ENCODE measurements at places on chromosomes 11 and 22.
A peak's percentile ranks its signal among the peaks of the same experiment; 100 is the strongest.

DNA sequence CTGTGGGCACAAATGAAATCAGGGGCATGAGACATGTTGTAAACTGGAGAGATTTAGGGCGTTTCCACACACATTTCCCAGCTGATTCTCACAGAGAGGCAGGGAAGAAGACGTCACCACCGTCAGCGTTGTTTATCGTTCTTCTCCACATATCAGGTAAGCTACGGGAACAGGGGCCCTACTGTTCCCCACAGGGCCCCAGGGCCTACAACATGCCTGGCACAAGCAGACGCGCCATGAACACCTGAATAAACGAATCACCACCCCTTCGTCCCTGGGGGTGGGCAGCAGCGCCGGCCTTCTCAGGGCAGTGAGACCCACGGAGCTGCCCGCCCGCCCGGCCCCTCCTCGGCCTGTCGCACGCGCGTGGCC lies 342 bp downstream of the EFCAB6 start:
- no peak for DNase-seq

DNA sequence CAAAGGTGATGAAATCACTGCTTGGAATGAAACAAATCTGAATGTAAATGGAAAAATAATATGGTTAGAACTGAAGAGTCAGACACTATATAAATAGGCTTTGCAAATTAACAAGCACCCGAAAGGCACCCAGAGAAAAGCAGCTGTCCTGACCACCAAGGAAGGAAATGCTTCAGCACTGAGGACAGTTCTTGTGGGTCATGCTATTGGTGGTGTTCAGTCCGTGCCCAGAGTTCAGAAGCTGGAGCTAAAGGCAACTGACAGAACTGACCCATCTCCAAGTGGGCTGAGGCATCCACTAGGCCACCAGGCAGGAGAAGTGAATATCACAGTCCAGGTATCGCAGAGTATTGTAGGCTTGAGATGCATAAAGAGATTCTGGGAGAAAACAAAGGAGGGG lies 208.9 kb downstream of the OPCML start:
- DNase-seq: no peak

- DNase-seq: no peak
Measured at GRCh38 chr11:41306431-41306830, 153.0 kb downstream of the LRRC4C start.

DNA sequence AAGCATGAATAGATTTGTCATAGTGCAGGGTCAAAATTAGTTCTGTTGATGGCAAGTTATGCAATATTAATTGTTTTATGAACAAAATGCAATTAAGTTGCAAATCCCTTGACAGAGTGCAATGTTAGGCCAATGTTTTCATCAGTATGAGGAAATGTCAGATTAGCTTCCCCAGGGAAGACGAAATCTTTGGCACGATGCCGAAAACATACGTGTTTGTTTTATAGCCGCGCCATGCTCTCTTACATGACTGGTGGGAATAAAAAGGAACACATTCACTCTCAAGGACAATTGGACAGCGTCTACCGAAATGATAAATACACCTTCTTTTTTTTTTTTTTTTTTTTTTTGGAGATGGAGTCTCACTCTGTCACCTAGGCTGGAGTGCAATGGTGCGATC lies 27.0 kb downstream of the MFNG start:
- peak; percentile 51 for DNase-seq

DNA sequence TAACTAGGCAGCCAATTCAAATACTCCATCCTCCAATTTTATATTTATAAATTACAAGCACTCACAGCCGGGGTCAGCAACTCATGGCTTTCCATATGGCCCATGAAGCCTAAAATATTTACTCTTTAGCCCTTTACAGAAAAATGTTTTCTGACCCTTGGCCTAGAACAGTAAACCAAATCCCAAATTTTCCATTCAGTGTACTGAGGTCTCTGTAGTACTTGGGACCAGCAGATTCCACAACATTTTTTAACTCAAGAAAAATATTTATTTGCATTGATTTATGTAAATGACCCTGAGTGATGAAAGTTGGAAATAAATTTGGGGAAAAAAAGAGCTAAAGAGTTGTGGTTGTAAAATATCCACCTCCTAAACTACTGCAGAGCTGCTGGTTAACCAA lies 82.6 kb downstream of the SLC1A2 start:
- DNase-seq: no peak

GRCh38 chr11:112195951-112196351 lies 20.6 kb downstream of the BCO2 start:
- no peak for DNase-seq

GRCh38 chr22:22714600-22715335 lies 70.4 kb downstream of the GGTLC2 start:
- no peak for DNase-seq

DNA sequence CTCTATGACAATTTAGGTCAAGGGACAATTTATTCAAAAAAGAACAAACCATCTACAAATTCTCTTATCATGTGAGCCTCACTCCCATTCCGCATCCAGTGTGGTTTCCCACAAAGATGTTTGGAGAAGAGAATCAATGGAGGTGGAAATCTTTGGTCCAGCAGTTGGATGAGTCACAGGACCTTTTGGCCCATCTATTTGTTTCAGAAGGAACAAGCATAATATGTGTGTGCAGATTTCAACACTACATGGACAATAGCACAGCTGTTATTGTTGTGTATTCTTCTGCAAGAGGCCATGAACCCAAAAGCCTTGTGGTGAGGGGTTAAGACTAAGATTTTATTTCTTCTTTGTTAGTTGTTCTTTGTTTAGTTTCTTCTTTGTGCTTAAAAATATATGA lies 61.6 kb downstream of the OR10A6 start:
- no peak for DNase-seq

DNA sequence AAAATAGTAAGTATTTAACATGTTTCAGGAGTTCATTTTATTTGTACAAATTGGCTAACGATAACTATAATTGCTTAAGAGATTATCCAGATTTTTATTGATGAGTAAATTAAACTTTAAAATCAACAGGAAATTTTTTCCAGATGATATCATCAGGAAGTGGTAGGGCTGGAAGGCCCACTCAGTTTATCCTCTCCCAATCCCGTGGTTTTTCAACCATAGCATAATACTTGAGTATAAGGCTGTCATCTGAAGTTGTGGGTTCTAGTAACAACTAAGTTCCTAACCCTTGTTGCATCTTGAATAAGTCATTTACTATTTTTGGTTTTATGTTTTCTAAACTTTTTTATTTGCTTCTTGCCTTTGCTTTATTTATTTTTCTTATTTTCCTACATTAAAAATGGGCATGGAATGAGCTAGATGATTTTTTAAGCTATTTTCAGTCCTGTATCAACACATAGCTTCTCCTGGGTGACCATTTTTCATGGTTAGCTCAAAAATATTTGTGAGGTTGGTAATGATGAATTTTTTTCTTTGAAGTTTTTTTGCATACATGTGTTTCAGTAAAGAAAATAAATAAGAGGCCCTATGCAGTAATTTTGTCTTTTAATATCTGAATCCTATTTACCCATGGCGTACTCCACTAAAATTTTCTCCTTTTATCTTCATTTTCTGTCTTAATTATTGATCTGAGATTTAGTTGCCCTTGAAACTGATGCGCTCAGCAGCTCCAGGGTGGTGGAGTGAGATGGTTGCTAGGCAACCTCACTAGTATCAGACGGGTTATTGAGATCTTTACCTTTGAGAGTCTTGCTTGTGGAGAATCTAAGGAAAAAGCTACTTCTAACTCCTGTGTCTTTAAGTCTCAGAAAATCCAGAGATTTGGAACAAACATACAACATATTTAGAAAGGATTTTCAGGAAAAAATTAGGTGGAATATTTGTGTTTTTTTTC lies 452.0 kb upstream of the CCDC179 start:
- DNase-seq: no peak

- no peak for DNase-seq
Measured at GRCh38 chr22:27785831-27786230, 15.7 kb downstream of the MN1 start.

DNA sequence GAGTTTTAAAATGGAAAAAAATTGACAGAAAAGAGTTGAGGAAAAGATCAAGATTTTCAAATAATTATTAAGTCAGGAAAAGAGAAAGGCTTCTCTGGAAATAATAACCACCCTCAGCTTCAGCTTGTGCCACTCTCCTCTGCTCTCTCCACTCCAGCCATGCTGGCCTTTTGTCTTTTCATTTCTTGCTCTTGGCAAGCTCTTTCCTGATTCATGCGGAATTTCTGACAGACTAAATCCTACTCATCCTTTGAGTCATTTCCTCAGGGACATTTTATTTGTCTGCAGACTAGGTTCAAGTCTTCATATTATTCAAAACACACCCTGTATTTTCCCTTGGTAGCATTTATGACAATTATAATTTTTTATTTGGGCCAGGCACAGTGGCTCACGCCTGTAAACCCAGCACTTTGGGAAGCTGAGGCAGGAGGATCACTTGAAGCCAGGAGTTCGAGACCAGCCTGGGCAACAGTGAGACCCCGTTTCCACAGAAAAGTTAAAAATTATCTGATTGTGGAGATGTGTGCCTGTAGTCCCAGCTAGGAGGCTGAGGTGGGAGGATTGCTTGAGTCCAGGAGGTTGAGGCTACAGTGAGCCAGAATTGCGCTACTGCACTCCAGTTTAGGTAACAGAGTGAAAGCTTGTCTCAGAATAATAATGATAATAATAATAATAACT lies 7.8 kb upstream of the P4HA3 start:
- DNase-seq: no peak

GRCh38 chr22:24330636-24331035 lies 60.0 kb downstream of the SPECC1L start:
- DNase-seq: no peak

- DNase-seq: no peak
Measured at GRCh38 chr11:2870460-2870859, 15.1 kb downstream of the CDKN1C start.

GRCh38 chr22:48663297-48663696 lies 1164.4 kb downstream of the BRD1 start:
- no peak for DNase-seq

DNA sequence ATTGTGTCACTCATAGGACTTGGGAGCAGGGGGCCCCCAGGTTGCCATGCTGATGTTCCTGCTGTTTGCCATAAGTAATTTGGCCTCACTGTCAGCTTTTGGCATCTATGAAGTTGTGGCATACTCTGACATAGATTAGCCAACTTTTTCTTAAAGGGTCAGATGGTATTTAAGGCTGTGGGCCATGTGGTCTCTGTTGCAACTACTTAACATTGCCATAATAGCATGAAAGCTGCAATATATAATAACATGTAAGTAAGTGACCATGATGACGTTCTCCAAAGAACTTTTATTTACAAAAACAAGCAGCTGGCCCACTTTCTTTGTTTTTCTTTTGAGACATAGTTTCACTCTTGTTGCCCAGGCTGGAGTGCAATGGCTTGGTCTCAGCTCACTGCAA lies 2.2 kb upstream of the TMEM216 start:
- no peak for DNase-seq

DNA sequence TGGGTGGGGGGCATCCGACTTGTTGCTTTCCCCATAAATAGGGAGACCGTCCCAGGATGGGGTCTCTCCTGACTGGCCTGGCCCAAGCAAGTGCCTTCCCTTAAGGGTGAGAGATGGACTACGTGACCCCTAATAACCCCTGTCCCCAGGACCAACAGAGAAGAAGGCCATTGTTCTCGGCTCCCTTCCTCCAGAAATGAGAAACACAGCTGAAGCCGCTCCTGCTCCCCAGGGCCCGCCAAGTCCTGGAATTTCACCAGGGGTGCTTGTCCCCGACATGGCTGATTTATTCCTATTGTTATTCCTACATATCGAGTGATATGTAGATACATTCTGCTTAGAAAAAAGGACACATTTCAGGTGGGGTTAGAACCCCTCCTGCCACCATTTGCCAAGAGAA lies 100.8 kb downstream of the TP53I11 start:
- DNase-seq: no peak

- DNase-seq: no peak
Measured at GRCh38 chr11:114156131-114156581, 96.6 kb downstream of the ZBTB16 start.

GRCh38 chr22:30185129-30185528 lies 61.4 kb downstream of the LIF start:
- no peak for DNase-seq

DNA sequence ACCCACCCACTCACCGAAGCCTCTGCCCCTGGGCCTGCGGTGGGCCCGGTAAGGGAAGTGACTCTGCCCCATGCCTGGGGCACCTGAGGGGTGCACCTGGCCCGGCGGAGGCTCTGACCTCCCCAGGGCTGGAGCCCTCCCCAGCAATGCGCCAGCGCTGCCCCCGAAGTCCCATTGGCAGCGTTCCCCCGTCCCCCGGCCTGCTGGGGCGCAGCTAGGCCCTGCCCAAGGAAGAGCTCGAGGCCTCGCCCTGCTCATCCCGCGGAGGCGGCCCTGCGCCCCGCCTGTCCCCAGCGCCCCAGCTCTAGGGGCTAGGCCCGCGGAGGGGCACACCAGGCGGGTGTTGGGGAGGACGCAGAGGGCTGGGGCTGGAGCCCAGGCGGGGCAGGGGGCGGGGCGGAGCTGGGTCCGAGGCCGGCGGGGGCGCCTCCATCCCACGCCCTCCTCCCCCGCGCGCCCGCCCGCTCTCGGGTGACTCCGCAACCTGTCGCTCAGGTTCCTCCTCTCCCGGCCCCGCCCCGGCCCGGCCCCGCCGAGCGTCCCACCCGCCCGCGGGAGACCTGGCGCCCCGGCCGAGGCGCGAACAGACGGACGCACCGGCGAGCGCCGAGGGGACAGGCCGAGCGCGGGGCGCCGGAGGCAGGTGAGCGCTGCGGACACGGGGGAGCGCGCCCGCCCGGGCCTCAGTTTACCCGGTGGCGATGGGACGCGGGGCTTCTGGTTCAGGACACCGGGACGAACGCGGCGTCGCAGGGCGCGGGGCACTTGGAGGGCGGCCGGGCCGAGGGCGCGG lies at the start of gene EPS8L2:
EPS8L2 (plus strand) TSS at position 586 of the 793 bp plus-strand sequence. CDS start 3,177 bp downstream, outside the sequence.
- peak; percentile 79 for DNase-seq

DNA sequence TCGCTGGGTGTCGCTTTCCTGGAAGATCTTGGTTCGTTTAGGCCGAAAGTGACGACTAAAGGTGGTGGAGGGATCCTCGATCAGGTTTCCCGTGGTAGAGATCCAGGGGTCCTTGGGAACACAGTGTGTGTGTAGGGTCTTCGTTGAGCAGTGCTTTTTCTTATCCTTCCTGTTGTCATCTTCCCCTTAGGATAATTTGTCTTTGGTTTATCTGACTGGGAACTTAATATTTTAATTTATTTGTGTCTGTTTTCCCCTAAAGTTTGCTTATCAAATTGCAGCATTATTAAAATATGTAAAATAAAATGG lies 403 bp downstream of the RBM7 start:
- DNase-seq: no peak

DNA sequence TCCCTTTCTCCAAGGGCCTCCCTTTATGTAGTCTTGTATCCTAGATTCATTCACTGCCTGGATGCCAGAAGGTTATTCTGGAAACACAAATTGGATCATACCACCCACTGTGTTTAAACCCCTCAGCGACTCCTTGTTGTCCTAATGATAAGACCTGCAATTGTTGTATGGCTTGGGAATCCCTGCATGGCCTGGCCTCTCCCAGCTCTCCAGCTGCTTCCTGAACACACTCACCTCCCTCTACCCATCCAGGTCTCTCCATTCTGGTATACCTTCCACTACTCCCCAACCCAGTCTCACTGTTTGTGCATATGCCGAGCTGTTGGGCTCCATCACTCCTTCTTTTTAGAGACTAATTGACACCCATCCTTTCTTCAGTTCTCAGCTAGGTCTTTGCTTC lies 124.3 kb upstream of the ALX4 start:
- DNase-seq: no peak

GRCh38 chr11:30344085-30344484 lies 21.2 kb downstream of the ARL14EP start:
- DNase-seq: no peak

Measured in body of pancreas (tissue), 4 donors.